BE2C (cell line): ENCODE measurements at places on chromosomes 5 and 9.
A peak's percentile ranks its signal among the peaks of the same experiment; 100 is the strongest.

DNA sequence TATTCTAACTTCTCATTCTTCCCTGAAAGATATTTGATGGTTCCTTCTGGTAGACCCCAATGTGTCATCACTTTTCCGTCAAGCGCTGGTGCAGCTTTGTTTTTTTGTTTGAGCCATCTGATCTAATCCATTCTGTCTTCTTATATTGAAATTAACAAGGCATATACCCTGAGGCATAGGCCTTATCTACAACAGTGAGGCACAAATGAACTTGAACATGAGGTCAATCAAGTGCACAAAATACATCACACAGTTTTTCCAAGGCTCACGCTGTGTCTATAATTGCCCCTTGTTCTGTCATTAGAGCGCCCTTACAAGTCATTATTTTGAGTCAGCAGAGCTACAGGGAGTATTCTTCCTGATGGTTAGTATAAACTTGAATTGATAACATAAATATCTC lies 406.6 kb downstream of the MAT2B start:
- peak; percentile 43 for DNase-seq

- no peak for DNase-seq
These were observed 39.7 kb downstream of the NFX1 start for GRCh38 chr9:33329979-33330378.

GRCh38 chr9:91503673-91504081 lies 80.0 kb upstream of the NFIL3 start:
- DNase-seq = no peak

DNA sequence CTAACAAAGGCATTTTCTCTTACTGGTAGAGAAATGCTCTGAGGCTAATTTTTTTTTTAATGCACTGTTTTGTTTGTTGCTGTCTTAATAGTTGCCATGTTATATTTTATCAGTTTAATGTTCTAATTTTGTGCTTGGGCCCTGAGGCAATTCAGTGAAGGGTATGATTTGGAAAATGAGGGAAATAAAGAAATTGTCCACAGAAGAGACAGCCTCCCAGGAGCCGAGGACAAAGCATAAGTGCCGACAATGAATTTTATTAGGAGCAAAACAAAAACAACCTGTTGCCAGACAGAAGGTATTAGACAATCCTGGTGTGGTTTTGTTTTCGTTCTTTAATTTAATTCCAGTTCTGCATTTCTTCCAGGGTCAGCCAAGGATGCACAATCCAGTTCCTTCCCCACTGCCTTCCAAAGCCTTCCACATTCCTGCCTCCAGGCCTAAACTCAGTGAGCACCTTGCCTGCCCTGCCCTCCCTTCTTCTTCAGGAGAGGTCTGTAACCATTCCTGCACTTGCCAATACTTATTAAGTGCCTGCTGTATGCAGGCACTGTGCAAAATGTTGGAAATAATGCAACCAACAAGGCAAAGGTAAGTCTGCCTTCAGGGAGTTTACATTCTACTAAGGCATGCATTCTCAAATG lies 4.3 kb upstream of the TCOF1 start:
- no peak for DNase-seq

GRCh38 chr9:137434498-137435380 lies 6.4 kb downstream of the ENTPD8 start:
- peak; percentile 9 for DNase-seq

GRCh38 chr5:116675626-116675910 lies 100.9 kb upstream of the SEMA6A start:
- no peak for DNase-seq

DNA sequence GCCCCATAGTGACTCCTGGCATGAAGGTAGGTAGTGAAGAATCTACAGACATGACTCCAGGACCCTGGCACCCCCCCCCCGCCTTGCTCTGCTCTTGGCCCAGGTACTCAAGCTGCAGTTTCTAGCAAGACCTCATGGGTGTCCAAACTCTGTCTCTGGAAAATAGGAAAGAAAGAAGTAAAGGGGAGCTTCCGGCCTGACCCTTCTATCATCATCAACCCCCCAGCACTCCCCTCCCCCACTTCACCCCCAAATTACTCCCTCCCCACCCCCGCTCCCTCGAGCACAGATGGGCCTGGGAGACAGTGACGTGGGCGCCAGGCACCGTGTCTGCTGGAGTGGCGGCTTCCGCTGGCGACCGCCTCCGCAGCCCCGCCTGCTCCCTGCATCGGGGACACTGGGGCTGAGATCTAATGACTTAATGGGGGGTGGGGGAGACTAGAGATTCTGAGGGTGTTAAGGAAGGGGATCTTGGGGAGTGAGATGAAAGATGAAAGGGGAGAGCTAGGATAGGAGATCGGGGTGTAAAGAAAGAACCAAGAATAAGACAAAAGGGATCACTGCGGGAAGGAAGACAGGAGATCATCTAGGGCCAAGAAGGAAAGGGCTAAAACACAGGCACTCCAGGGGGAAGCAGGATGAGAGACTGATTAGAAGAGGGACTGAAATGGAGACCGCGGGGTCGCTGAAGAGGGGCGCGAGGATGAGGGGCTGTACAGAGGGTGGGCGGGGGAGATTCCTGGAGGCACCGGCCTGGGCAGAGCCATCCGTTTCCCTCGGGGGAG lies 1.1 kb upstream of the DNAJB5 start:
- peak; percentile 42 for DNase-seq

DNA sequence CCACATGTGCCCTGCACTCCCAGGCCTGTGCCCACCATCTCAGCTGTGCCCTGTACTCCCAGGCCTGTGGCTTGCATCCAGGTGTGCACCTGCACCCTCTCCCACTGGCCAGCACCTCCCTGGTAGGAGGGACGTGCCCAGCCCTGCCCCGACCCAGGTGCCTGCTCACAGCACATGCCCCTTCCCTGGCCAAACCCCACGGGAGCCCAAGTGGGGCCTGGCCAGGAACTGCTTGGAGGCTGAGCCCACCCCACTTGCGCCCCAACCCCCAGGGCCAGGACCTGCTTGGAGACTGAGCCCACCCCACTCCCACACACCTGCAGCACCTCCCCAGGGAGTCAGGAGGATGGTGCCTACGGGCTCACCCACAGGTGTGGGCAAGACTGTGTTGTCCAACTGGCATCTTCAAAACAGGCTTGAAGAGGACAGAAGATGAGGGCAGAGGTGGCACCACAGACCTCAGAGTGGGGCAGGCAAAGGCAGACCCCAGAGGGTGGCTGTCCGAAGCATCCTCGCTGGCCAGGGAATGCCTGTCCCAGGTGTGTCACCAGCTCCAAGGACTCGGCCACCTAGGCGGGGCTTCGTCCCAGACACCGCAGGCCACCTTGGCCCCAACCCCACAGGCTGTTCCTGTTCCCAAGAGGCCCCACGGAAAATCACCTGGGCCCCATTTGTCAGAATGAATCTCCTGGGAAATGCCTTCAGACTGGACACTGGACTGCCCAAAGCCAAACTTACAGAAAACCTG lies 10.8 kb downstream of the ZDHHC11B start:
- no peak for DNase-seq

GRCh38 chr5:40223884-40224402 lies 455.8 kb upstream of the PTGER4 start:
- no peak for DNase-seq

DNA sequence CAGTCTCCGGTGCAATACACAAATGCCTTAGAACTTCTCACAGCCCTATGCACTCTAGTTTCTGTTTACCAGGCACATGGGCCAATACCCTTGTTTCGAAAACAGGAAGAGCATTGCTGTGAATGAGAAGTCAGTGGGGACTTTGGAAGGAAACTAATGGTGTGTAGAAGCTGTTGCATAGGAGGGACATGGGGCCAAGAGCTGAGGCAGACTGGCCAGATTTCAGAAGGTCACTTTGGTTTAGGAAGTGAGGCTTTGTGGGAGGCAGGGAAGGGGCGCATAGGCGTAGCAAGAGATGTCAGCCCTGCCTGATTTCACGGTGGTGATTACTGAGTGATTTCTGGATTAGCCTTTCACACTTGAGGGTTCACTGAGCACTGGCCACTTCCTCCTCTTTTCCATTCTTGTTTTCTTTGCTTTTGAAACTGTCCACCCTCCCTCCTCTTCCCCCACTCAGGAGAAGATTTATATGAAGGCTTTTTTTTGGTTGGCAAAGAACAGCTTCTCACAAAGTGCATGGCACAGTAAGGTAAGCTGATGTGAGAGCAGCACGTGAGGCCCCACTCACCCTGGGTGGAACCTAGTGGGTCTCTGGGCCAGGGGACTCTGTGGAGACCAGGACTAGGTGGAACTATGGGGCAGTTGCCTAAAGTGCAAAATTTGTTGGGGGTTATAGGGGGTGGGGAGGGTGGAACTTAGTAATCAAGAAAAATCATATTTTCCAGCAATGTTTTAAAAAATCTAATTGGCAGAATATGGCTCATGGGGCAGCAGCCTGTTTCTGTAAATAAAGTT lies 6.1 kb upstream of the TMEM252 start:
- no peak for DNase-seq

DNA sequence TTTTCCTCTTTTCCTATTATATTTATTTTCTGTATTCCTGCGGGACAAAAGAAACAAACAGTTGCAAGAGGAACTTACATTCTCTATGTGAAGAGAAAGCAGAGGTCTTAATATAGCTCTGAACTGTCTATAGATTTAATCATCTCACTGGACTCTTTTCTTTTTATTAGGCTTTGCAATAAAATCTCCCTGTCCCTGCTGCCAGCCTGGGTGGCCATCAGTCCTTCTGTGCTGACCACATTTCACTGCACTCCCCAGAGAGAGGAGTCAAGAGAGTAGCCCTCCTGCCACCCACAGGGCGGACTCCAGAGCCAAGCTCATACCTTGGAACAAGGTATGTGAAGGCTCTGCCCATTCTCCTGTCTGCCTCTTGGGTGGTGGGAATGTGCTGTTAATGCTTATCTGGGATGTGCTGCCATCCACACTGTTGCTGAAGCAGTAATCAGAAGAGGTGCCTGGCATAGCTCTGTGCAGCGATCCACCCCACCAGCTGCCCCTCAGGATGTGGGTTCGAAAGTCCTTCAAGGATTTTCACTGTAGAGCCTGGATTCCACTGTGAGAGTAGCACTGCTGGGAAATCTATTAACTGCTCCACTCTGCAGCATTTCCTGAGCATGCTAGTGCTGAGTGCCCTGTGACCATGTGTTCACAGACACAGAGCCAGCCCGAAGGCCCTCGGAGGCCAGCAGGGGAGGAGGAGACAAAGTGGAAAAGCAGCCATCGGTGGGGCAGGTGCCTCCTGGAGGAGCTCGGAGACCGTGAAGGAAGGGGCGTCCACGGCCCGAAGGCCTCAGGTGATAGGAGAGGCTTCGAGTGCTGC lies 334.6 kb downstream of the MED10 start:
- no peak for DNase-seq

- DNase-seq = no peak
These were observed 819.6 kb upstream of the PTPRD start for GRCh38 chr9:11432361-11432760.

DNA sequence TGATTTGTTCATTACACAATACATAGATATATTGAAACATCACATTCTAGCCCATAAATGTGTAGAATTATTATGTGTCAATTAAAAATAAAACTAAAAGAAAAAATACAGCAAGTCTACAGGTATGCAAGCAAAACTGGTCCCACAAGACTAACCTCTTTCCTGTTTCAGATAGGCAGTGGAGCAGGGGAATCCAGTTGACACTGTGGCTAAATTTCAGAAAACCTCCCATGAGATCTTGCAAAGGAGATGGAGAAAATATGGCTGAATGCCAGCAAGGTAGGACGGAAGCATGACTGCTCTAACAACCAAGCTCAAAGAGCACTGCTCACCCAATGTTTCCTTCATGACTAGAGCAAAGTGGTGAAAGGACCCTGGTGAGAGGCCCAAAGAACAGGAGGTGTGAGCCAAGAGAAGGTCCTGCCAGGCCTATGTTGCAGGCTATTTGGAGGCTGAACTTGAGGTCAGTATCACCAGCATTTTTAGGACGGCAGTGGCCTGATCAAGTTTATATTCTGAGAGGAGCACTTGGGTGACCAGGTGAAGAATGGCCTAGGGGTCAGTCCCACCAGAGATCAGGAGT lies 1.1 kb upstream of the SH3TC2 start:
- DNase-seq = no peak

DNA sequence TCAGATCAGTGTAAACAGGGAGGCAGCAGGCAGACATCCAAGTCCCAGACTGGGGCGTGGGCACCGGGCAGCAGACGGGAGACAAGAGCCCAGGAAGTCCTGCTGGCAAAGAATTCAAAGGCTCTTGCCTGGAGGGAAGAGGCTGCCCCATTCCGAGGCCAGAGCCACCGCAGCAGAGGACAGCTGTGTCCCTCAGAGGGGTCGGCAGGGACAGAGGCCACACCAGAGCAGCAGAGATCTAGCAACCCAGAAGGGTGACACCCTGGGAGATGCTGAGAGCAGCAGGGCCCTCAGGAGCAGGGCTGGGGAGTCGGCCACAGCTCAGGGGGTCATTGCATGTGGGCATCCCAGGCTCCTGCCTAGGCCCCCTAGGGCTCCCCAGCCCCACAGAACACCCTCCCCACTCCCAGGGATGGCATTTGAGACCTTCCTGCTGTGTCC lies 29.1 kb downstream of the ADAMTS2 start:
- DNase-seq = peak; percentile 2

DNA sequence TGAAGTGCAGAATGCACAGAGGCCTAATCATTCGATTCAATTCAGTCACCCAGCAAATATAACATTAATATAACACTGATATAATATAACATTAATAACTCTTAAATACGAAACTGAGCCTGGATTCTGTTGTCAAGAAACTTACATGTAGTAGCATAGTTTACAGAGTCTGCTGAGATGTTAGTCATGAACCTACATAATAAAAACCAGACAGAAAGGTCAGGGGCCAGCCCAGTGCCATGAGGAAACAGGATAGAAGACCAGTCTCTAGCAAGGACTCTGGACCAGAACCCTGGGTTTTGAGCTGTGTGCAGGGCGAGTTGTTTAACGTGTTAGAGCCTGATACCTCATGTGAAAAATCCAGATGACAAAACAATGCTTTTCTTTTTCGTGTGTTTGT lies 234.7 kb downstream of the NR2F1-AS1 start:
- DNase-seq = no peak

DNA sequence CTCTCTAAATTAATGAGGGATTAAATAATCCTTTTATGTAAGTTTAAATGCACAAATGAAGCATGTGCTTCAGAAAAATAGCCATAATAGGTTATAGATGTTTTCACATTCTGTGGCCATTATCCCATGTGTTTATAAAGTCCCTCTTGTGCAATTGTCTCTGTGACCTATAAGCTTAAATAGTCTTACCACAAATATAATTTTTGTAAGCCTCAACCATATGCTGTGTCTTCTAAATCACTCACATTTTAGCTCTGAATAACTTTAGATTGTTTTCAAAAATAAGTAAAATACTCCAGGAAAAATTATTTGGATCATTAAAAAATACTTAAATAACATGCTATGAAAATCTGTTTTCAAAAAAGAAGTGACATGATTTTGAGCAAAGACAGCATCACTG lies 1894.7 kb downstream of the MAT2B start:
- DNase-seq = no peak

GRCh38 chr5:176578391-176578808 lies 29.3 kb downstream of the CDHR2 start:
- DNase-seq = peak; percentile 62

DNA sequence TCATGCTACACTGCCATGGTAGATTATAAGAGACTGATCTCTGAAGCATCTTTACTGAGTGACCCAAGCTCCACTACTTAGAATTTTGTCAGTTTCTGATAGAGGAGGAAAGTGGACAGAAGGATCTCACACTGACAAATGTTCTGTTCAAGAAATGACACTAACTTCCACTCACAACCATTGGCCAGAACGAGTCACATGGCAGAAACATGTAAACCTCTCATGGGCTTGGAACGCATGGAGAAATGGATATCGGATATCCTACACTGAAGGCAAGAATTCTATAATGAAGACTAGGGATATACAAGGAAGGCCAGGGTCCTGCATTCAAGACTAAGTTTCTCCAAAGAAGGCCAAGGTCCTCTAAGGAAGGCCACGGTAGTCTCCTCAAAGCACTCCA lies 31.1 kb downstream of the EGFLAM start:
- DNase-seq = no peak
